ENCODE measurements at places on chromosomes 1 and 21. TPM values are rescaled to one million over a fixed set of nuclear protein-coding genes. Genes with fewer than 3 reads are reported as not detected.

DNA sequence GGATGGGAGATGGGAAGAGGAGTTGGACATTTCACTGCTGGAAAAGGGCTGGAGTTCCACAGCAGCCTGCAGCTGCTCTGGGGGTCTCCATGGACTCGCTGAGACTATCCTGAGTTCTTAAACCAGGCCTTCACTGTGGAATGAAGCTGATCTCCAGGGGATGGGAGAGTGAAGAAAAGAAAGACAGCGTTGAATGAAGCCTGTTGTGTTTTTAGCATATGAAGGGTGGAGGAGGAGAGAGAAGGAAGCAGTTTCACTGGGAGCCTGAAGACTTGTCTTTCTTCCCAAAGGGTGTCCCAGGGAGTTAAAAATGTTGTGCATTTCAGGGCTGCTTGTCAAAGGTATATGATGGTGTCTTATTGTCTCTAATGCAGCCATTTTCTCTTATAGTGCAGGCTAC lies 9.2 kb downstream of the ROR1 start:
- DNase-seq = no peak
- no peaks in the 10 kb centered on the region for H3K27me3 ChIP-seq
- H3K4me3 ChIP-seq = no peak overlapping the region
- peaks cover 56% of the 10 kb centered on the region for H3K4me1 ChIP-seq
- no peak overlapping the region for H3K27ac ChIP-seq

- no peaks in the 10 kb centered on the region for H3K27me3 ChIP-seq
- no peak overlapping the region for H3K4me3 ChIP-seq
- no peak overlapping the region for H3K27ac ChIP-seq
- no peak for DNase-seq
- H3K36me3 ChIP-seq = no peaks in the 10 kb centered on the region
Observed at GRCh38 chr1:83545066-83545862, 453.7 kb downstream of the TTLL7 start.

DNA sequence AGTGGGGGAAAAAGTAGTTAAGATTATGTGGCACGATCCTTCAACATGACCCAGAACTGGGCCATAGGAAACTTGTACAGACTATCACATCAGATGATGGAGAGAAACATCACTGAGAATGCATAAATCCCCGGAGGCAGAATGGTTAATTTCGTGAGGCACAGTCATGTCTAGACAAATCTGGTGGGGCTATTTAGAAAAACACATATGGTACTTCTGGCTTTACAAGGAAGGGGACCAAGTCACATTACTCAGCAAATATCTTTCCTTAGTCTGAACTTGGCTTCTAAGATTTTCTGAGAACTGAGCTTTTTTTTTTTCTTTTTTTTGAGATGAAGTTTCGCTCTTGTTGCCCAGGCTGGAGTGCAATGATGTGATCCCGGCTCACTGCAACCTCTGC lies 9.2 kb upstream of the UQCRHL start:
- peak overlapping the region; percentile 47 for H3K27ac ChIP-seq
- no peak overlapping the region for H3K4me3 ChIP-seq
- no peaks in the 10 kb centered on the region for H3K27me3 ChIP-seq
- no peaks in the 10 kb centered on the region for H3K4me1 ChIP-seq

CACNA1S gene
- not detected for total RNA-seq

ZNF669 gene
- 3.2 TPM for total RNA-seq

DNA sequence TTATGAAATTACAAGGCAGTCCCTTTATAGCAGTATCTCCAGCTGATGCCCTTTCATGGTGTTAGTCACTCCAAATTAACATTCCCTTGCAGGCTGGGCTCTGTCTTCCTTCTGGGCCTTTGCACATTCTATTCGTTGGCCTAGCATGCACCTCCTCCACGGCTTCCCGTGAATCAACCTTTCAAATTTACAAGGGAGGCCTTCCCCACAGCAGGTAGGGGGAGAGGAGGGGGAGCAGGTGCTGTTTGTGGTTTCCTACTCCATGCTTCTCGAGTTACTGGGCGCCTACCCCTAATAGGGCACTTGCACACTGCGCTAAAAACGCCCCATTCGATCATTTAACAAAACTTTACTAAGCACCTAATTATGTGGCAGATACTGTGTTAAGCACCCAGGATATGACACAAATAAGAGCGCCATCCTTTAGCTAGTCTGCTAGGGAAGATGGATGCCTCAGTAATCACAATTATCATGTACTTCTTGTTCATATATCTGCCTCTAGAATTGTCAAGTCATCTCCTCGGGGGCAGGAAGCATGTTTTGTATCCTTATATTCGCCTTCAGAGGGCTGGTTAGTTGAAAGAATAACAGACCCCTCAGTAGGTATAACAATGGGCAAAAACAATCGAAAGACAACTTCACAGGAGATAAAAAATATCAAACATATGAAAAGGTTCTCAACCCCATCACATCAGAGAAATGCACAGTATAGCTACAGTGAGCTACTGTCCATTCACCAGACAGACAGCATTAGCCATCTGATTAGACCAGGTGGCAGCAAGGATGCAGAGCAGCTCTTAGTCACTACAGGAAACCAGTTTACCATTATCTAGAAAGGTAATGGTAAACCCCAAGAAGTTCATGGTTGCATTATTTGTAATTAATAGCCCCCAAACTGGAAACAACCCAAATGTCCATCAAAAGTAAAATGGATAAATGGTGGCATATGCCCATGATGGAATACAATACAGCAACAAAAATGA lies 1.7 kb upstream of the ADAR start:
- no peaks in the 10 kb centered on the region for H3K27me3 ChIP-seq
- no peak overlapping the region for H3K4me3 ChIP-seq
- peaks cover 43% of the 10 kb centered on the region for H3K4me1 ChIP-seq
- peak overlapping the region; percentile 0 for H3K27ac ChIP-seq
- no peaks in the 10 kb centered on the region for H3K36me3 ChIP-seq

- no peak overlapping the region for H3K27ac ChIP-seq
- H3K27me3 ChIP-seq = no peaks in the 10 kb centered on the region
- H3K4me1 ChIP-seq = no peaks in the 10 kb centered on the region
- no peaks in the 10 kb centered on the region for H3K36me3 ChIP-seq
- no peak for DNase-seq
Observed at GRCh38 chr1:82979593-82980236, 1019.2 kb downstream of the TTLL7 start.

WDR64 gene
- not detected for total RNA-seq

CFAP107 gene
- not detected for total RNA-seq

DNA sequence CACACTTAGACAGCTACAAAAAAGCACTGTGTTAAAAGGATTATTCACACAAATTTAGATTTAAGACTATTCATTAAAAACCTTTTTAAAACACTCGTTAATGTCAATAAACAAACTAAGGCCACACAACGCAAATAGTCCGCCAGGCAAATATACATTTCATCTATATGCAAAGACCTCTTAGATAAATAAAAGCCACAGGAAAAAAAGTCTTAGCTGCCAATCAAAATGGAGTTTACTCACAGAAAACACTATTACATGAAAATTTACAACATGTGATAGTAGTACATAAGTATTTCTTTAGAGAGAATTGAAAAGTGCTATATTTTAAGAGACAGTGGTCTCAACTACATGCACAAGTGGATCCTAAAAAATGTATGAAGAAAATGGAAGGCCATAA lies 2.7 kb upstream of the PHTF1 start:
- H3K36me3 ChIP-seq = peaks cover 41% of the 10 kb centered on the region
- H3K4me1 ChIP-seq = peaks cover 3% of the 10 kb centered on the region
- H3K27ac ChIP-seq = no peak overlapping the region
- H3K27me3 ChIP-seq = no peaks in the 10 kb centered on the region
- DNase-seq = no peak

- H3K27me3 ChIP-seq = no peaks in the 10 kb centered on the region
- no peak overlapping the region for H3K4me3 ChIP-seq
- no peak for DNase-seq
- H3K36me3 ChIP-seq = no peaks in the 10 kb centered on the region
- no peaks in the 10 kb centered on the region for H3K4me1 ChIP-seq
Observed at GRCh38 chr1:215608646-215609045, 41.5 kb downstream of the KCTD3 start.

DMBX1 gene
- not detected for total RNA-seq

CBS gene
- total RNA-seq = 15.8 TPM

RBP7 gene
- 20.4 TPM for total RNA-seq

TRABD2B gene
- 0.53 TPM for total RNA-seq

DNA sequence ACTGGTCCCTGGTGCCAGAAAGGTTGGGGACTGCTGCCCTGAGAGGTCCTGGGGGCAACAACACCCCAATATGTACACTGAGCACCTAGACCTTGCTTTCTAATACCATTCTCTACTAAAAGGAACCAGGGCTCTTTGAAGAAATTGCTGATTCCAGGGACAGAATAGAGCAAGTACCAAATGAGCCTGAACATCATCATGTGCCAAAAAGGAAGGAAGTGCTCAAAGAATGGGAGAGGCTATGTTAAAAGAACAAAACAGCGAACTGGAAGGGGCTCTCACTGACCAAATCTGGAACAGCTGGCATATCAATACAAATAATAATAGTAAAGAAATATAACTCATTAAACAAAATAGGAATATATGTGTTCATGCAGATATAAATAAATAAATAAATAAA lies 50.8 kb downstream of the PIK3R3 start:
- no peaks in the 10 kb centered on the region for H3K27me3 ChIP-seq
- DNase-seq = no peak
- H3K4me3 ChIP-seq = no peak overlapping the region
- H3K4me1 ChIP-seq = peaks cover 4% of the 10 kb centered on the region
- no peaks in the 10 kb centered on the region for H3K36me3 ChIP-seq
- no peak overlapping the region for H3K27ac ChIP-seq
